ENCODE measurements at places on chromosomes 5 and 9.

GRCh38 chr9:89637787-89638186 lies 33.0 kb downstream of the GADD45G start:
- no peak for DNase-seq

- no peak for DNase-seq
Measured at GRCh38 chr5:108324886-108325285, 57.0 kb downstream of the FBXL17 start.

DNA sequence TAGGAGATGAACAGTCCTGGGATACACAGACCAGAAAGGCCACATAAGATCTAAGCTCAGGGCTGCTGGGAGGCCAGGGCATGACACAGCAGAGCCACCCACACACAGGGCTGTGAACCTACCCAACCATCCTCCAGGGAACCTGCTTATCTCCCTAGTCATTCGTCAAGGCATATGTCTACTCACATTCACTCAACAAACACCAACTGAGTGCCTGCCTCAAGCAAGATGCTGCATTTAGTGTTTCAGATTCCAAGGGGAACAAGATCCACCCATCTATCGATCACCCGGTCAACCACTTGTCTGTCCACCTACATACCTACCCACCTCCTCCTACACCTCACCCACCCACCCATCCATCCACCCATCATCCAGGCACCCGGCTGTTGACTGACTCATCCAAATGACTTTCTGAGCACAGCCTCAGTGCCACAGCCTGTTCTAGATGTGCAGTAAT lies 1.9 kb downstream of the DPM2 start:
- no peak for DNase-seq

- DNase-seq: peak; percentile 85
Measured at GRCh38 chr9:127968700-127969383, 11.9 kb downstream of the EEIG1 start.

DNA sequence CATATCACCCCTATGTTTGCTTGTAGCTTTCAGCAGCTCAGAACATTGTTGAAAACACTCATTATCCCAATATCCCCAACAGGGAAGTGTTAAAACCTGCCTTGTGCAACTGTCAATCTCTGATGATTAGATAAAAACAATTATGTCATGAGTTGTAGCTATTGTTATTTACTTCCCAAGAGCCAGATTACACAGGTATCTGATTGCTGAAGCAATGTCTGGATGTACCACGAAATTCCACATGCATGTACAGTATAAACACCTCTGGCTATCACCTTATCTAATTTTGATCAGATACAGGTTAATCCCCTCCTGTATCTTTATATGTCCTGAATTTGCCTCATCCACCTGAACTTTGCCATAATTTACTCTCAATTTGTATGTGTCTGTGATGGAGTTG lies 38.7 kb downstream of the TMC1 start:
- no peak for DNase-seq

Measured in Right ventricle myocardium inferior (tissue), 1 donor.